A172 (cell line): ENCODE measurements at places on chromosomes 3 and 15.

- DNase-seq: no peak
These were observed 155.2 kb downstream of the RBPMS2 start for GRCh38 chr15:64619880-64620839.

DNA sequence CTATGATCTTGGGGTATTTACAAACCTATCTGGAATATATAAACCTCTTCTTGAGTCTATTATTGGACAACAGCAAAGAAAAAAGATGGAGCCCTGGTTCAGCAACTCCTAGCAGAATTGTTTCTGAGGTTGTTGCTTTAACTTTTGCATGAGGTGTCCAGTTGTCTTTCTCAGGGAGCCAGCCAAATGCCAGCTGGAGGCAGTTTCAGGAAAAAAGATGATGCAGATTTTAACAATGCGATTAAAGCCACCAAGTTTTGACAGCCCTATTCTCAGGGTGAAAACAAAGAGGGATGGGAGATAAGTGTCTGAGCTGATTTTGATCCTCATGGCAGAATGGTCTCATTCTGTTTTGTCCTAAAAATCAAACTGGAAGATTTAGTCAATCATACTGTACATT lies 181.6 kb upstream of the RASGRP1 start:
- DNase-seq: no peak

DNA sequence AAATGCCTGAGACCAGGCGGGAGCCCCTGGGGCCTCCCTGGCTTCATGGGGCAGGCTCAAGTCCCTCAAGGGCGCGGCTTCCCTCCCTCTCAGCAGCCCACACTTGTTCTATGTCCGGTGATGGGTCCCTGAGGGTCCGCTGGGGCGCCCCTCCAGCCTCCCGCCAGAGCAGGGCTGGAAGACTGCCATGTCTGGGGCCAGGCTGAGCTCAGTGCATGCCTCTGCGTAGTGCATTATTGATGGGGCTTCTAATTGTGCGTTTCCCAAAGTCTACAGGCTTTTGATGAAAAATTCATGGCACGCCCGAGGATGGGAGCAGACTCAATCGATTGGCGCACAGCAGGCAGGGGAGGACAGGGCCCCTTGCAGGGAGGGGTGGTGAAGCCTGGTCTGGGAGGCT lies 51.3 kb downstream of the CYP11A1 start:
- DNase-seq: no peak

GRCh38 chr15:92811148-92811913 lies 88.8 kb upstream of the CHD2 start:
- no peak for DNase-seq

- no peak for DNase-seq
These were observed 312.5 kb downstream of the C3orf38 start for GRCh38 chr3:88462230-88462629.

DNA sequence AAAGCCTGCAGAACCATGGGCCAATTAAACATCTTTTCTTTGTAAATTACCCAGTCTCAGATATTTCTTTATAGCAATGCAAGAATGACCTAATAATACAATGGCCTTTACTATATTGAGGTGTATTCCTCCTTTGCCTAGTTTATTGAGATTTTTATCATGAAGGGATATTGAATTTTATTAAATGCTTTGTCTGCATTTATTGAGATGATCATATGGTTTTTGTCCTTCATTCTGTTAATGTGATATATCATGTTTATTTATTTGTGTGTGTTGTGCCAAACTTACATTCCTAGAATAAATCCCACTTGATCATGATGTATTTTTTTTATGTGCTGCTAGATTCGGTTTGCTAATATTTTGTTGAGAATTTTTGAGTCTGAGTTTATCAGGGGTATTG lies 36.2 kb downstream of the TOPAZ1 start:
- no peak for DNase-seq

DNA sequence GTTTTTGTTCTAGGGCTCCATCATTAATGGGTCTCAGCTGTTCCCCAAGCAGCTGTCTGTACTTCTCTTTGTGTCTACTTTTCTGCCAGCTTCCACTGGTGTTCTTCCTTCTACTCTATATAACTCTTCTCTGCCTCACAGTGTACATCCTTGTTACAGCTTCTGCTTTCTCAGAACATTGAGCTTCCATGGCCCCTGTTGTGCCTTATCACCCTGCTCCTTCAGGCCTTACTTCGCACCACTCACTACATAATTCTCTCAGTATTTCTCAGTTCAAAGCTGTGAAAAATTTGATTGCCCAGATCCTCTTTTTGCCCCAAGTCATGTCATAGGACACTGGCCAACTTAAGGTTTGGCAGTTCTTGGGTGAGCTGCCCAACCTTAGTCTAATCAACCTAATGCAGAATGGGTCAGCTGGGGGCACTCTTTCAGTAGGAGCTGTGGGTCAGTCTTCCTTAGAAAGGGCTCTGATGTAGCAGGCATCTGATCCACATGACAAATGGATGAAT lies 28.9 kb downstream of the CSTA start:
- DNase-seq: no peak

- no peak for DNase-seq
These were observed at the start of gene RASL12 for GRCh38 chr15:65067645-65068402. Gene RASL12, minus strand, starts transcription at chr15:65067991. Its CDS starts 156 bp downstream, at chr15:65067835.

- no peak for DNase-seq
These were observed 160.1 kb downstream of the RSRC1 start for GRCh38 chr3:158269942-158270341.

- DNase-seq: no peak
These were observed 26.6 kb downstream of the ACSBG1 start for GRCh38 chr15:78207641-78208340.

- no peak for DNase-seq
These were observed 337.3 kb upstream of the ARHGEF26 start for GRCh38 chr3:153783741-153784480.

DNA sequence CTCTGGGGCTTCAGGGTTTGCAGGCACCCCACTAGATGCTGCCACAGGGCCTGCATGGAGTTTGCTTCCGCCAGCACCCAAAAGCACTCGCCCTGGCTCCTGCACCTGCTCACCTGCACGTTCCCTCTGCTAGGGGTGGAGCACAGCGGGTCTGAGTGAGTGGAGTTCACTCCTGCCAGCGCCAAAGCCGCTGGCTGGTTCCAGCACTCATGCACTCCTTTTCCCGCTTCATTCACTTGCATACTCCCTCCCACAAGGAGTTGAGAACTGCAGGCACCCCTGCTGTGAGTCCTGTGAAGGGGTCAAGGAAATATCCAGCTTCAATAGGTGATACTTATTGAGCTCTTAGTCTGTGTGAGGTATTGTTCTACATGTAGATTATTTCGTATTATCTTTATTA lies 537.5 kb downstream of the NR2F2 start:
- no peak for DNase-seq

GRCh38 chr15:84570164-84570735 lies 30.6 kb upstream of the ZSCAN2 start:
- DNase-seq: no peak

DNA sequence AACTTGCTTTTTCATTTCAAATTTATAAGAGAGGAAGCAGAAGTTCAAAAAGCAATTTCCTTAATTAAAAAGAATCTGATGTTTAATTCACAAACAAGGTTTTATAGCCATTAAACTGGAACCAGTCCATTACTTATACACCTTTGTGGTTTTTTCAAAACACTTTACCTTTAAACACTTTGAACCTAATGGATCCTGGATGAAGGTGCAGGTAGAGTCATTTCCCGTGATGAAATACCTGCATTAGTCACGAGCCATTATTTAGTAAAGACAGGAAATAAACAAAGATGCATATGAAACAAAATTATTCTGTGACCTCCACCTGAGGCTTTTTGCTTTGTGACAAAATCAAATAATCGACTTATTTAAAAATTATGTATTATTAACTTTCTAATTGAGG lies 341.7 kb upstream of the UBE2E2 start:
- DNase-seq: no peak

GRCh38 chr15:52717481-52717880 lies 38.3 kb upstream of the ATOSA start:
- no peak for DNase-seq

GRCh38 chr15:75620058-75620820 lies 5.3 kb downstream of the SNUPN start:
- peak; percentile 55 for DNase-seq

DNA sequence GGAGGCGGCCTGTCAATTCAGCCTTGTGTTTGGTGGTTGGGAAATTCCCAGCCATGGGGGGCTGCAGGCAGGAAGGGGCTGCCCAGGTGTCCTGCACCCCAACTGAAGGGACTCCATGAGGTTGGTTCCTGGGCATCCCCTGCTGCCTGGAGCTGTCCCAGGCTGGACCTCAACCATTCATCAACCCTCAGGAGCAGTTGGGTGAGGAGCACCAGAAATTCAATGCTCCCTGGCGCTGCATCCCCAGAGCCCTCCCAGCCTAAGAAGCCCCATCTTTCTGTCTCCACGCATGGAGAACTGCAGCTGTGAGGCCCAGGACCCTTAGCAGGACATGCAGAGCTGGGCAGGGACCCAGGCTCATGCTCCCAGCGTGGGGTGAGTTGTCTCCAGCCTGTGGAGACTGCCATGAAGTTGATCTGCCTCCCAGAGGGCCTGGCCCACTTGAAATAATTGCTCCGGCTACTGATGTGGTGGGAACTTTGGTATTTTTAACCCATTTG lies 8.0 kb upstream of the SEMA3B start:
- DNase-seq: no peak

GRCh38 chr15:94761574-94761973 lies 530.2 kb downstream of the MCTP2 start:
- no peak for DNase-seq

GRCh38 chr15:91099616-91099994 lies 452 bp upstream of the SV2B start:
- no peak for DNase-seq

GRCh38 chr15:100842756-100843730 lies 36.6 kb upstream of the ALDH1A3 start:
- DNase-seq: no peak

- no peak for DNase-seq
These were observed 143.3 kb downstream of the KLF13 start for GRCh38 chr15:31469786-31470525.

DNA sequence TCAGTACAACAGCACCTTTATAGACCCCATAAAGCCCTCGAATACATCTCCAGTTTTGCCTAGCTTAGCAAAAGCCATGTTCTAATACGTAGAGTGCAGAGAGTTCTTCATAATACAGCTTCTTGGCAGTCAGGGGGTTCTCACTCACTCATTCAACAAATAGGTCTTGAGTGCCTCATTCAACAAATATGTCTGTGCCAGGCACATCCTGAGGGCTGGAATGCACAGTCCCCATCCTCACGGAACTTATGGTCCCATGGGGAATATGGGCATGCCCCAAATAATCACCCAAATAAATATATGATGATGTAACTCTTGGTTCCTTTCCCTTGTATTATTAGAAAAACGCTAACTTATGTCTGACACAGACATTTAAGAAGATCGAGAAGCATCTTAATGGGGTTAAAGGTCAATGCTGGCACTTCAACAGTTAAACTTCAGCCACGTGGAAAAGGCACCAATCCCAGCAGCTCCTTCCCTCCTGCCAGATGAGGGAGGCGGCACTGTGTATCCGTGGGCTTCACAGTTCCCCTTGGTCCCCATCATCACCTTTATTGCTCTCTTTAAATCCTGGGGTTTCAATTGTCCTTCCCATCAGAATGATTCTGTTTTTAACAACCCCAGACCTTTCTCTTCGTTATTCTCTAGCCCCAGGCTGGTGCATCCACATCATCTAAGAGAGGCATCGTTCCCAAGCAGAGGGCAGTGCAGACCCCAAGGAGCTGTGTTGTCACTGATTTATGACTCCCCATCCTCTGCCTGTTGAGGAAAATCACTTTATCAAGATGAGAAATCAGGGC lies 18.9 kb upstream of the SEMA5B start:
- DNase-seq: no peak

GRCh38 chr3:159632128-159632527 lies 356.5 kb upstream of the IL12A start:
- DNase-seq: no peak

DNA sequence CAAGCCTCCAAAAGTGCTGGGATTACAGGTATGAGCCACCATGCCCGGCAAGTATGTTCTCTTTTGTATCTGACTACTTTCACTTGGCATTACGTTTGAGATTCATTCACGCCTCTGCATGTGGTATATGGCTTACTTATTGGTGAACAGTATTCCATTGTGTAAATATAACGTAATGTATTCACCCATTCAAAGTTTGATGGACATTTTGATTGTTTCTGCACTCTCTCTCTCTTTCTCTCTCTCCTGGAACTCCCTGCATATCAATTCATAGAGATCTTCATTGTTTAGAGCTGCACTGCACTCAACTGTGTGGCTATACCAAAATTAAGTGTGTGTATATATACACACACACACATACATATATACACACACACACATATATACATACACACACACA lies 30.4 kb downstream of the SPPL2A start:
- DNase-seq: no peak

DNA sequence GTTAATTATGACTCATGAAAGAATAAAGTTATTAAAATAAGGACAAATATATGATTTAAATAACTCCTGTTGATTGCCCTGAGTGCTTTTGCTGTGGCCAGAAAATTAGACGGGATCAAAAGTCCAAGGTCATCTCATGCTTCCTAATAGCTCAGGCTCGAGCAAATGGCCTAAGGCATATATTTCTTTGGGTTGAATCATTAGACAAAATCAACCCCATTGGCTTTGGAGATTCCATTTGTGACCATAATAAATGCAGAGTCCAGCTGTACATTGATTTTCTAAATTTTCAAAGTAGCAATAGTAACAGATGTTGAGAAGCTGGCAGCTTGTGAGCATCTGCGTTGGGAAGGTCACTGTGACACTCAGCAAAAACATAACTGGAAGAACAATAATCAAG lies 464.5 kb upstream of the TGFBR2 start:
- DNase-seq: no peak

DNA sequence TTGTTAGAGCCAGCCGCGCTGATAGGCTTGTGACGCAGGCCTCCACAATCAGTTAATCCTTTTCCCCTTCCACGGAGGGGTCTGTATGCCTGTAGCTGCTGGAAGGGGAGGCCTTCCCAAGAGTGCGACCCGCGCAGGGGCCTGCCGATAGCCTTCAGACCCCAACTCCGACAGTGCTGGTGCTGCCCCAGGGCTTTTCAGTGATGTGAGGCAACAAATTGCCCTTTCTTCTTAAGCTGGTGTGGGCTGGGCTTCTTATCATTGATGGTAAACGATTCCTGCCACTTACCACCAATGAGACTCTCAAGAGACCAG lies 143.4 kb downstream of the CHSY1 start:
- no peak for DNase-seq

GRCh38 chr3:143011705-143012104 lies 10.3 kb downstream of the U2SURP start:
- no peak for DNase-seq

GRCh38 chr3:126277629-126278378 lies 79.4 kb downstream of the KLF15 start:
- no peak for DNase-seq

GRCh38 chr3:63494646-63495045 lies 157.8 kb upstream of the SNTN start:
- no peak for DNase-seq
